Parietal lobe (tissue), 2 donors: ENCODE measurements at places on chromosomes 3 and 15. TPM values are rescaled to one million over a fixed set of nuclear protein-coding genes. Genes with fewer than 3 reads are reported as not detected.

The ANKRD63 gene
- 0.94 TPM for total RNA-seq

The MEIS2 gene
- 283 TPM for total RNA-seq

The FHIT gene
- total RNA-seq: 4.7 TPM

The TRPM1 gene
- total RNA-seq: not detected

The LTF gene
- 0.63 TPM for total RNA-seq

The ZBED2 gene
- total RNA-seq: not detected

The SLC12A8 gene
- 6.9 TPM for total RNA-seq

The SCAANT1 gene
- not detected for total RNA-seq

The SCN11A gene
- 0.63 TPM for total RNA-seq

The TMEM42 gene
- total RNA-seq: 5.3 TPM

The RMDN3 gene
- 20.7 TPM for total RNA-seq

The DUOX1 gene
- total RNA-seq: not detected

The TRH gene
- 1.6 TPM for total RNA-seq
